ENCODE measurements at places on chromosomes 12 and 14.

DNA sequence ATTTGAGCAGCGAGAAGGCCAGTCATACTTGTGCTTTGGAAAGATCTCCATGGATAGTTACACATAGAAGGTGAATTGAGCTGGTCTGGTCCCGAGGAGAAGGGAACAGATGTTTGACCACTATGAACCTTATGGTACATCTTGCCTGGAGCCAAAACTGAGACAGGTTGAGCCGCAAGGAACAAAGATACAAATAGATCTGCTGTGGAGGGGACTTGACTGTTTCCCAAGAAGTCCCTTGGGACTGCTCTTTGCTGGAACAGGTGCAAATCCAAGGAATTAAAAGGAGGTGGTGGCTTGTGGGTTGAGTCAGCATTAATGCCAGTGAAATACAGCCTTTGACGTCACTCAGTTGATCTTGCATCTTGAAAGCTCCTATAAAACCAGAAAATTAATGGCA lies 68.8 kb upstream of the PRIMA1 start:
- no peak for DNase-seq

GRCh38 chr12:6472491-6472890 lies 2.0 kb upstream of the VAMP1 start:
- DNase-seq, result no peak

DNA sequence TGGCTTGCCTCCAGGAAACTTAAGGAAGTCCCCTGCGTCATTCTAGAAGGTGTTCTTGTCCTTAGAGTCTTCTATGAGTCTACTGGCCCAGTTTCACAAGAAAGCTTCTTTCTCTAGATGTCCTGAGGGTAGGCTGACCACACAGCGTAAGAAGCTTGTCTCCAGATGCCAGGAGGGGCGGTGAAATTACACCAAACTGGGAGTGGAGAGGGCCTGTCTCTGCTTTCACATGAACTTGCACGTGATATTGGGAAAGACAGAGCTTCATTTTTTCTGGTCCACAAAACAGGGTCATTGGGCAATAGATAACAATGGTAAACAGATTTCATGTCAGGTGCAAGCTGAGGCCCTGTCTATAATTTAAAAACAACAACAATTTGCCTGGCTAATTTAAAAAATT lies 85.7 kb upstream of the TBX3 start:
- no peak for DNase-seq

DNA sequence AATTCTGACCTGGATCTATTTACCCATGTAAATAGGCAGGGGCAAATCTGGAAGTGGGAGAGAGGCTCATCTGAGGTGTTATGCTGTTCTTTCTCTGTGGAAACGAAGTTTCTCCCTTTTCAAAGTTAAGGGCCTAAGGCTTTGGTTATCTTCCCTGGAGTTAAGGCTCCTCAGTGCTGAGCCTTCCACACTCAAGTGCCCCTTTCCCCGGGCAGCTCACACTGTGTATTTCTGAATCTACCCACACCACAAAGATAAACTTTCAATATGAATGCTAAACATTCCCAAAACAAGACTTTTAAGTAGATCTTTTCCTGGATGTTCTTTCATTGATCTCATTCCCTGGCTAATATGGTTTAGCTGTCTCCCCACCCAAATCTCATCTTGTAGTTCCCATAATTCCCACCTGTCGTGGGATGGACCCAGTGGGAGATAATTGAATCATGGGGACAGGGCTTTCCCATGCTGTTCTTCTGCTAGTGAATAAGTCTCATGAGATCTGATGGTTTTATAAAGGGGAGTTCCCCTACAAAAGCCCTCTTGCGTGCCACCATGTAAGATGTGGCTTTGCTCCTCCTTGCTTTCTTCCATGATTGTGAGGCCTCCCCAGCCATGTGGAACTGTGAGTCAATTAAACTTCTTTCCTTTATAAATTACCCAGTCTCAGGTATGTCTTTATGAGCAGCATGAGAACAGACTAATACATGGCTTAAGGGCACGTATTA lies 251.1 kb downstream of the NAV3 start:
- DNase-seq, result no peak

- no peak for DNase-seq
These were observed 157.6 kb upstream of the TMTC2 start for GRCh38 chr12:82529101-82529500.

- no peak for DNase-seq
These were observed 1110.6 kb downstream of the SLC6A15 start for GRCh38 chr12:83801972-83802371.

- DNase-seq, result no peak
These were observed 52.7 kb downstream of the SPPL3 start for GRCh38 chr12:120851444-120851843.

GRCh38 chr14:93309427-93309966 lies 23.3 kb downstream of the BTBD7 start:
- DNase-seq, result no peak

All from activated gamma-delta T cell treated with anti-CD3 and anti-CD28 coated beads, Interleukin-2, amount 50 U/mL, for 16 hours (primary cell).